ENCODE measurements at places on chromosomes 2 and 18. TPM values are rescaled to one million over a fixed set of nuclear protein-coding genes. Genes with fewer than 3 reads are reported as not detected.

- no peak for DNase-seq
These were observed 313.9 kb downstream of the CELF4 start for GRCh38 chr18:37251679-37252078.

- DNase-seq, result peak; percentile 40
These were observed 1.0 kb upstream of the B3GNT7 start for GRCh38 chr2:231394211-231395141.

DNA sequence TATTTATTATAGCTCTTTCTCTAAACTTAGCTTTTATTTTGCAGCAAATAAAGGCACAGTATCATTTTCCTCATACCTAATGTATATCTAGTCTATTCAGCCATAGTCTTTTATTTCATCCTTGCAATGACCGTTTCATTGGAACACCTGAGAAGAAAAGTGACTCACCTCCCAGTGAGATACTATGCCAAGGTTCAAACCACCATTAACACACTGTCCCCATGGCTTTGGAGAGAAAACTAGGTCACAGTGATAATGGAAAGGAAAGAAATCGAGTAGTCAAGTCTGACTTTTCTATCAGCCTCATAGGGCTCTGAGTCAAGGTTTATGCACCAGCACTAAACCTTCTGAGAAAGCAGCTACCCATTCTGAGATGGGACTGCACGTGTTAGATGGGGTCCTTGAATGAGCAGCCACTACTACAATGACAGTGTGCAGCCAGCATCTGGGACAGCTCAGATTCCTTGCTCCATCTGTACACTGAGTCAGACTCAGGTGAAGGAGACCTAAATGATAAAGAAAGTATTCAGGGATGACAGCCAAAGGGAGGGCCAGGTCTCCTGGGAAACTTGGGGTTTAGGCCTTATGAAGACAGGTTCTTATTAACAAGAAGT lies 971.1 kb upstream of the ACVR2A start:
- no peak for DNase-seq

CDCA7 gene
- total RNA-seq, result 1.3 TPM
